ENCODE measurements at places on chromosomes 6 and 20.

GRCh38 chr20:5136096-5136495 lies 9.3 kb downstream of the CDS2 start:
- no peak for DNase-seq

DNA sequence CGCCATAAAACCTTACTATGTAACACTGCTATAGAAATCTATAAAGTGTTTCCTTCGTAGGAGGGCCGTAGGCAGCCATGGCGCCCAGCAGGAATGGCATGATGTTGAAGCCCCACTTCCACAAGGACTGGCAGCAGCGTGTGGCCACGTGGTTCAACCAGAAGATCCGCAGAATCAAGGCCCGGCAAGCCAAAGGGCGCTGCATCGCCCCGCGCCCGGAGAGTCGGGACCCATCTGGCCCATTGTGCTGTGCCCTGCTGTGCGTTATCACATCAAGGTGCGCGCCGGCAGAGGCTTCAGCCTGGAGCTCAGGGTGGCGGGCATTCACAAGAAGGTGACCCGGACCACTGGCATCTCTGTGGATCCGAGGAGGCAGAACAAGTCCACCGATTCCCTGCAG lies 62.4 kb downstream of the TRIM27 start:
- DNase-seq = no peak

GRCh38 chr20:34546751-34547181 lies 11.8 kb upstream of the MAP1LC3A start:
- DNase-seq = no peak

DNA sequence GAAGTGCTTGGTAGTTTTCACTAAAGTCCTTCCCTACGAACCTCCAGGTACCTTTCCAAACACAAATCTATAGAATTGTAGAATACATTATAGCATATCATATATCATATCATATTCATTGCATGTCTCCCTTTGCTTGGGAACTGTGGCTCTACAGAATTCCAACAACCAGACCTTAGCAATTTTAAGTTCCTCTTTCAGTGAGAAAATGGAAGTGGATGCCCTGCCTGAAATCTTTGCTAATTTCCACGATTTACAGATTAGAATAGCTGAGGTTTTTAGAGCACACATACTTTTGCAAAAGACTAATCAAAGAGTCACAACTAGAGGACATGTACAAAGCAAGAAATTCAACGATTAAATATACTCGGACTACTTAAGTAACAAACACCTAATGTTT lies 78.6 kb downstream of the TNFRSF21 start:
- no peak for DNase-seq

DNA sequence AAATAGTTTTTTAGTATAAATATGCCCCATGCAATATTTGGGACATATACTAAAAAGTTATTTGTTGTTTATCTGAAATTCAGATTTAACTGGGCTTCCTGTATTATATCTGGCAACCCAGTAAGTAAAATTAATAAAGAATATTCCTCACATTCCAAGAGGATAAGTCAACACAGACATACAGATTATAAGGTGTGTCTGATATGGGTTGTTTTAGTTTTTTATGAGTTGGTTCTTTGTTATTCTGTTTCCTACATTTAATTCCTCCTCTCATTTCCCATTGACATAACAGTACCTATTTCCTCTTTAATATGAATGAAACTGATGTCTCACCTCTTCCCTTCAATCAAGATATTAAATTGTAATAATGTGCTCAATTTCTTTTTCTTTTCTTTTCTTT lies 1.7 kb upstream of the PLA2G7 start:
- no peak for DNase-seq

- DNase-seq = no peak
Observed at GRCh38 chr6:166736634-166737033, 109.6 kb upstream of the RPS6KA2 start.

DNA sequence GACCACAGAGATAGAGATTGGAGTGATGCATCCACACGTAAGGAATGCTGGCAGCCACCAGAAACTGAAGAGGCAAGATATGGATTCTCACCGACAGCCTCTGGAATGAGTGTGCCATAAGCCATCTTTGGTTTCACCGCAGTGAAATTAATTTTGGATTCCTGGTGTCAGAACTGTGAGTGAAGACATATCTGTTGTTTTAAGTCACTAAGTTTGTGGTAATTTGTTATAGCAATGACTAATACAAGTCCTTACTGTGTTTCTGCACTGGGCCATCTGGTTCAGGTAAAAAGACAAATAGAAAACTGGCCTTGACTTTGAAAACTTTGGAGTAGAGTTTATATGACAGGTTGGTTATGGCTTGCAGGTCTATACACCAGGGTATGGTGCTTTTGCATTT lies 261.9 kb downstream of the PHF3 start:
- no peak for DNase-seq

DNA sequence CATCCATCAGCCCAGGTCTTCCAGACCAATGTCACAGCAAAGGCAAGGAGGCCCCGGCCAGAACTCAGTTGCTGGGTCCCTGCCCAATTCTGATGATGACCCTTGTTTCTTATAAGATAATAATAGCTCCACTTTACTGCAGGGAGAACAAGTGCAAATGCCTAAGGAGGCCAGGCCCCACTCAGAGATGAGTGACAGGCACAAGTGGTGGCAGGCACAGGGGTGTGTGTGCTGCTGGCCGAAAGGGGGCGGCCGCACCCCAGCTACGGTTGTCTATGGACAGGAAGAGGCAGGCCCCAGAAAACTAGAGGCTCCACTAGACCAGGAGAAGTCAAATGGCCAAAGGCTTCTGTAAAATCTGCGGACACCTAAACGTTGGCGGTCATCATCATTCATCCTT lies 28.6 kb downstream of the GNAS-AS1 start:
- no peak for DNase-seq

GRCh38 chr6:129621252-129621651 lies 88.7 kb downstream of the ARHGAP18 start:
- DNase-seq = peak; percentile 28

GRCh38 chr6:39466631-39467030 lies 144.1 kb upstream of the KCNK16 start:
- no peak for DNase-seq
